ENCODE measurements at places on chromosomes 5 and 9.

DNA sequence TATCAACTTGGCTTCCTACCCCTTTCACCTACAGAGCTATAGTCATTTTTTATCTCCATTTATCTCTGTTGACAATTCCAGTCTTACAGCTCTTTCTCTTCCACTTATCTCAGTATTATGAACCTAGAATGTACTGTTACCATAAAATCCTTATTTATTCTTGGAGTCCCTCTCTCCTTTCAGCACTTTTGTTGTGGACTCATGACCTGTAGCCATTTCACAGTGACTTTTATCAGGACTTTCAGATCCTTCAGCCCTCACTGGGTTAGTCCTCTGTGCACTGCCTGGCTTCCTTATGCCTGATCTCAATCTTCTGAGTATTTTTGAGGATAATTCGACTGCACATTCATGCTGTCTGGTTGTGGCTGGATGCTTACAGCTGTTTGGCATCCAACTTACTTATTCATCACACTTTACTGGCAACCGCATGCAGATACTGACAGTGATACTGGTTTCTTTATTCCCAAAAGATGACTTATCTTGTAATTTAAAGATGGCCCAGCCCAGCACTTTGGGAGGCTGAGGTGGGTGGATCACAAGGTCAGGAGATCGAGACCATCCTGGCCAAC, 293.3 kb downstream of the MAN2A1 start:
- no peak for DNase-seq

DNA sequence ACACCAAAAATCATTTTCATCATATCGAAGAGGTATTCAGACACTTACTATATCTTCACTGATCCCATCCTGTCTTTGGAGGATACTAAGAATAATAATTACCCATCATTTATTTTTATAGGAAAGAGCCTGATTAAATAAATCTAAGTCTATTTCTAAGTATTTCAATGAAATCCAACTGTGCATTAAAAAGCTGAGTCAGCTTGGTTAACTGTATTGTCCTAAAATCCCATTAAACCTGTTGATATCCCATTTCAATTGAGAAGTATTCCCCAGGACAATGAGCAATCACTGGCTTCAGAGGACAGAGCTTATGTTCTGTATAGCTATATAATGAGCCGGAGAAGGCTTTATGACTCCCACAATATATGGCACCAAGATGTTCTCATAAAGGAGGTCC, 142.0 kb upstream of the RORB start:
- no peak for DNase-seq

DNA sequence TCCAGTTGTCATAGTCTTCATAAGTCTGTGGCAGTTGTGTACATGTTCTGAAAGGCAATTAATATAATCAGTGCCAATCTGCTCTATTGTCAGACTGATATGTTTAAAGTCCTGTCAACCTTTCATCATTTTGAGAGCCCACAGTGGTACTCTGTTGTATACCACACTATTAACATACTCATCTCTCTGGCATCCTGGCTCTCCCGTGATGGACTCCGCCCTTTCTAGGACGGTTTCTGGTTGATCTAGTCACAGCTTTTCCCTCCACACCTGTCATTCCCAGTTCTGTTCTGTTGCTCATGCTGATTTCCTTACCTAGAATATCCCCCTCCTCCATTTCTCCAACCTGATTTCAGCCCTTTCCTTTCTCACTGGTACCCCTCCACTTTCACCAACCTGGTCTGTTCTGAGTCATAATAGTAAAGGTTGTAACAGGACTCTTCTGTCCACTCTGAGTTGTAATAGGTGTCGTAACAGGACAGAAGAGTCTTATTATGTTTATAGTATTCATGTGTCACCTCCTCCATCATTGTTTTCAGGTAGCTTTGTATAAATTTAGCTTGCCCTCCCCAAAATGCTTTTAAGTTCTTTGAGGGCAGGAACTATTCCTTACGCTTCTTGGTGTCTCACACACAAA, 4.1 kb downstream of the PTCD2 start:
- DNase-seq = no peak

- no peak for DNase-seq
These were observed 193.5 kb downstream of the GAS1 start for GRCh38 chr9:86753836-86754235.

- no peak for DNase-seq
These were observed 119.3 kb downstream of the NR2F1-AS1 start for GRCh38 chr5:93461756-93462155.

DNA sequence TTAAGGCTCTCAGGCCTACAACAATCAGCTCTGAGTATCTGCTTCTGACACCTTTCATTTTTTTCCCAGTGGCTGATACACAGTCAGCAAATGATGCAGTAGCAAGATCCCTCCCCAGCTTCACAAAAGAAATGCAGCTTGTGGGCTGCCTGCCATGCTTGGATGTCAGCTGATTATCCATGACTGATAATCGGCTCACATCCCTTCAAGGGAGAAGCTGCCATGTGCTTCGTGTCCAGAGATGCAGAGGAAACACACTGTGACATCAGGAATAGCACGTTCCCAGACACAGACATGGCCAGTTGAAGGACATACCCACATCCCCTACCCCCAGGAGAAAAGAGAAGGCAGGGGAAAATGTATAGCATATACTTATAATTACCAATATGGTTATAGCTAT, 27.9 kb downstream of the TMEM215 start:
- DNase-seq = no peak

- DNase-seq = peak; percentile 12
These were observed 25.6 kb downstream of the CEP78 start for GRCh38 chr9:78261403-78262001.

DNA sequence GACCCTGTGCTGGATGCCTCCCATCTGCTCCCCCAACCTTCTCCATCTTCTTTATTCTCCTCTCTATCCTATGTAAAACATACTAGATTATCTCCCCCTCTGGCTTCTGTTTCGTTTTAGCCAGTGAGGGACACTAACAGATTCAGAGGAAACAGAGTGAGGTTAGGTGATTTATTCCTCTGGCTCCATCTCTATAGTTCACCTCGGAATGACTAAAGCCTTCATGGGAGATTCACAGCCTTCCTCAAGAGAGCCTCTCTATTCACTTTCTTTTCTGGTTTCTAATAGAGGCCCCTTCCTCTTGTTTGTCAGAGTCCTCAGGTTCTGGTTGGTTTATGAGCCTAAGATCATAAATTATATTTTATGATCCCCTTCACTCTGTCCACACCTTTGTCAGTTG, 633.1 kb upstream of the TYRP1 start:
- DNase-seq = no peak

DNA sequence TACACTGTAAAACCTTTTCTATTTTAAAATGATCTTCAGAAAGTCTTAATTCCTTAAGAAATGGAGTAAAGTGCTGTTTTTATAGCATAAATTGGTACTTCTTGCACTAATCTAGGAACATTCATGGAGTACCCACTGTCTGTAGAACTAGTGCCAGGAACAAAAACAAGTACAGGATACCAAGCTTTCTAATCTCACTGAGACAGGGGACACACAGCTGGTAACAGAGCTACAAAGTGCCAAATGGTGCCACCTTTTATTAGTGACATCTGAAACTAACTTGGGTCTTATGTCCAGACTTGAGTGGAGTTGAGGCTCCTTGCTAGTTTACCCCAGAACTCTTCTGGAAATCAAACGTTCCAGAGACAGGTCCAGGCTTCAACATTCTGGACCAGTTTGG, 57.9 kb downstream of the RNF130 start:
- no peak for DNase-seq

DNA sequence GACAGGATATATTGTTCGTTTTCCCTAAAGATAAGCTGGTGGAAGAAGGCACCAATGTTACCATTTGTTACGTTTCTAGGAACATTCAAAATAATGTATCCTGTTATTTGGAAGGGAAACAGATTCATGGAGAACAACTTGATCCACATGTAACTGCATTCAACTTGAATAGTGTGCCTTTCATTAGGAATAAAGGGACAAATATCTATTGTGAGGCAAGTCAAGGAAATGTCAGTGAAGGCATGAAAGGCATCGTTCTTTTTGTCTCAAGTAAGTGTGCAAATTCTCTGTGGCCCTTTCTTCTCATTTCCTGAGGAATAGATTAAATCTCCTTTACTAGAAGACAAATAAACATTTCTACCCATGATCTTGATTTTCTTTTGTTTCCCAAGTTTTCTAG, 38.0 kb downstream of the OSMR start:
- no peak for DNase-seq

DNA sequence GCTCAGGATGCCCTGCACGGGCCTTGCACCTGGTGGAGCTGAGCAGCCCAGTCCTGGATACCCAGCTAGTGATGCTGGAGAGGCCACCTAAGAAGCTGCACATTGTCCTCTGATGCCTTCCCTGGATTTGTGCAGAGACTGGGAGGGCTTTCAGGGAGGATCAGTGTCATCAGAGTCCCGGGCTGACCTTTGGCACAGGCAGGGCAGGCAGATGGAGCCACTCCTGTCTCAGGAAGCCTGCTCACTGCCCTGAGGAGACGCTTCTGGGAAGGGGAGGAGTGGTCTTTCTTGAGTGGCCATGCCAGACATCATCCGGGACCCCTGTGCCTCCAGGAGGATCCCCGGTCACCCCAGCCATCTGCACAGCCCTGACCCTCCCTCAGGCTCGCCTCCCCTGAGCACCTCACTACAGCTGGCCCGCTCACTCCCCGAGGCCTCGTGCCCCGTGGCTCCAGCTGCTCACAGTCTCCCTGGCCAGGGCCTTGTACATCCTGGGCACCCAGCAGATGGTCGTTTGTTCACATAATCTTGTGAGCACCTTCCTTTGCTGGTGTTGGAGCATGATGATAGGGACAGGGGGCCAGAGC, 47.2 kb upstream of the FCN2 start:
- DNase-seq = peak; percentile 16

DNA sequence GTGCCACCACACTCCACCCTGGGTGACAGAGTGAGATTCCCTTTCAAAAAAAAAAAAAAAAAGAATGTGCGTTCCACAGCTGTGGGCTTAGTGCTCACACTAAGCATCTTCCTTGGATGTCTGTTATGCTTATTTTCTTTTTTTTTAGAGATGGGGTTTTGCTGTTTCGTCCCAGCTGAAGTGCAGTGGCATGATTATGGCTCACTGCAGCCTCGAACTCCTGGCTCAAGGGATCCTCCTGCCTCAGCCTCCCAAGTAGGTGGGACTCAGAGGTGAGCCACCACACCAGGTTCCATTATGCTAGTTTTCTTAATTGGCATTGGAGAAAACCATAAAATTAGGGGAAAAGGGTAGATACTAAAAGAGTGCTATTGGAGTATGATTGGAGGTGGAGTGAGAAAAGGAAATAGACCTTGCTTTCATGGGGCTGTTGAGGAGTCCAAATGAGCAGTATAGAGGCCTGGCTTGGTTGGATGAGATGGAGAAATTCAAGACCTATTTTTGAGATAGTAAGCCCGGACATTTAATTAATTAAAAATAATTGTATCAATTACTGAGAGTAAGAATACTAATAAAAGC, 978 bp upstream of the BRD3OS start:
- no peak for DNase-seq

DNA sequence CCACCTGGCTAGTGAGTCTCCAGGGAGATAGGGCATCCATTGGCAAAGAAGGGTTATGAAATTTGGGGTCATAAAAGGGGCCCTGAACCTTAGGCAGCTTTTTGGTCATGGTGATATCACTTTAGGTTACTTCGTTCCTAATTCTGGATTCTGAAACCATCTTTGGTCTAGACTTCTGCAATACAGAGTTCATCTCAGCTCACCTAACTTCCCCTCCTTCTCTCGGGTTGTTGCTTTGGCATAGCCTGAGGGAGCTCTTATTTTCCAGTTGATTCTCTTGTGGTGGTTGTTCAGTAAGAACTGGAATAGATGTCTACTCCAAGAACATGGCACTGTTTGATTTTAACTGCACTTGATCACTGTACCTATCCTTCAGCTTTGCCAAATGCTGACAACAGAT, 148.9 kb upstream of the RUSC2 start:
- DNase-seq = no peak

DNA sequence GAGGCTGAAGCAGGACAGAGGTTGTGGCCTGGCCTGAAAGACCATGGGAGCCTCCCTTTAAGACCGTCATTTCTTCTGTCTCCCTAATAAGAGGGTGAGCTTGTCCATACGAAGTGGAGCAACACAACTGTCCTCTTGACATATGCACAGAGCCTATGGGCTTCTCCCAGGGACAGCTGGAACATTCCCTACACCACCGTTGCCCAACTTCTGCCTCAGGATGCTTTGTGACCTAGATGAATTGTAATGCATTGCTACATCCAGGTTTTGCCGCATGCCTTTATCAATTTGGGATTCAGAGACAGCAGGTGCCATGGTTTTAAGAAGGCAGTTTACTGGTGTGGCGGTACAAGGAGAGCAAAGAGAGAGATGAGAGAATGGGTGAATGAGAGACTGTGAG, 34.4 kb upstream of the ZNF622 start:
- no peak for DNase-seq

- no peak for DNase-seq
These were observed 528.8 kb upstream of the GRAMD2B start for GRCh38 chr5:125894383-125894782.

GRCh38 chr5:133754575-133755169, 142.3 kb upstream of the FSTL4 start:
- peak; percentile 9 for DNase-seq

DNA sequence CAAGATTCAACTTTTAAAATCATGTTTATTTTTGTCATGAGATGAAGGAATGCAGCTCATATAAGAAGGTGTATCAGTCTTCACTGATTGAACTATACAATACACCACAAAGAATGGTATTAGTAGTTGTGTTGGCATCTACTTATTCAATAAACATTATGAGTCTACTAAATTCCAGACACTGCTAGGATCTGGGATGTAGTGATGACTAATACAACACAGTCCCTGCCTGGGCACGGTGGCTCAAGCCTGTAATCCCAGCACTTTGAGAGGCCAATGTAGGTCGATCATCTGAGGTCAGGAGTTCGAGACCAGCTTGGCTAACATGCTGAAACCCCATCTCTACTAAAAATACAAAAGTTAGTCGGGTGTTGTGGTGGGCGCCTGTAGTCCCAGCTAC, 171.4 kb upstream of the NFIB start:
- no peak for DNase-seq

DNA sequence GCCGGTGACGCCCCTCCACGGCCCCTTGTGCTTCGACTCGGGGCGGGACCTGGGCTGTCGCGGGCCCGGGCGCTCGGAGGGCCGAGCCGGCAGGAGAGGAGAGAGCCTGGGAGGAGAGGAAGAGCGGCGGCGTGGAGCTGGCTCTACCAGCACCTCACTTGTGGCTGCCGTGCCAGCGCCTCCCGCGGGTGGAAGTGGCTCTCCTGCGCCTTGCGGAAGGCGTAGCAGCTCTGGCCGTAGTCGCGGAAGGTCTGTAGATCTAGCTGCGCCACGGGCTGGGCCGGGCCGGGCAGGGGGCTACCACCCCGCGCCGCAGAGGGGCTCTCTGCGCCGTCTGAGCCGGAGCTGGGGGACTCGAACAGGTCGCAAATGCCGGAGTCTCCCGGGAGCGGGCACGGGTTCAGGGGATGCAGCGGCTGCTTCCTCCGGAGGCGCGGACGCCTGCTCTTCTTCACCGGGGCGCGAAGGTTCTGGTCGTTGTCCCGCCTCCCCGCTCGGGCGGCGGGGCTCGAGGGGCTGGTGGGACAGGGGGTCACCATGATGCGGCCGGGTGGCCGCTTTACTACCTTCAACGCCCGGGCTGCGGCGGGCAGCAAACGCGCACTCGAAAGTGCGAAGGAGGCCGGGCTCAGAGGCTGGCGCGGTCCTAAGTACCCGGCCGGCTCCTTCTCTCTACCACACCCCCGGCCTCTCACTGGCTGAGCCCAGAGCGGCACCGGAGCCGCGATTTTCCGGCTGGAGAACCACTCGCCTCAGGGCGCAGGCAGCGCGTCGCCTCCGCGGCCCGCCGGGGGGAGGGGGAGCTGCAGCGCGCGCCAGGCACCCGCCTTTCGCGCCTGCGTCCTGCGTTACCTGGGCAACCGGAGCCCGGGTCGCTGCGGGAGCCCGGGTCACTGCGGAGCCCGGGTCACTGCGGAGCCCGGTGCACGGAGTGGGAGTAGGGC, at the start of gene CCNO:
Gene CCNO, minus strand, starts transcription at position 624 of the 944 bp plus-strand sequence. Its CDS starts 85 bp downstream, at position 539.
- peak; percentile 71 for DNase-seq

Measured in NCI-H1694 treated with DMSO at 0.1 percent for 48 hours (cell line).